NCI-H187 treated with DMSO at 0.1 percent for 48 hours (cell line): ENCODE measurements at places on chromosomes 1 and 21.

GRCh38 chr1:240100371-240100934 is 8.8 kb downstream of the FMN2 start:
- no peak for DNase-seq

GRCh38 chr1:145994391-145995120 is 1.8 kb downstream of the TXNIP start:
- no peak for DNase-seq

- no peak for DNase-seq
Observed at GRCh38 chr1:186152227-186152619, 222.8 kb downstream of the TPR start.

- no peak for DNase-seq
Observed at GRCh38 chr21:42308161-42308913, 6.9 kb downstream of the TFF3 start.

- DNase-seq, result no peak
Observed at GRCh38 chr1:39539252-39539790, 37.3 kb downstream of the PABPC4 start.

DNA sequence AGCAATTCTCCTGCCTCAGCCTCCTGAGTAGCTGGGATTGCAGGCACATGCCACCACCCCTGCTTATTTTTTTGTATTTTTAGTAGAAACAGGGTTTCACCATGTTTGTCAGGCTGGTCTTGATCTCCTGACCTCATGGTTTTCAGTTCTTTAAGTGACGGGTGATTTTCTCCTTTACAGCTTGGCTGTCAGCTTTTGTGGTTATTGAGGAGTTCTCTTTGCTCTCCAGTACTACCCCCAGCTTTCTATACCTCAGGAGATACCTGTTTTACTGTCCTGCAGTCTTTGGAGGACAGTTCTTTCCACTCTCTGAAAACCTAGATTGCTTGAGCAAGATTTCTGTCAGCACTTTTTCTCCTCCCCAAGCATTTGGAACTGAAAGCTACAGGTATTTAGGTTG is 45.9 kb upstream of the EGLN1 start:
- DNase-seq, result no peak

DNA sequence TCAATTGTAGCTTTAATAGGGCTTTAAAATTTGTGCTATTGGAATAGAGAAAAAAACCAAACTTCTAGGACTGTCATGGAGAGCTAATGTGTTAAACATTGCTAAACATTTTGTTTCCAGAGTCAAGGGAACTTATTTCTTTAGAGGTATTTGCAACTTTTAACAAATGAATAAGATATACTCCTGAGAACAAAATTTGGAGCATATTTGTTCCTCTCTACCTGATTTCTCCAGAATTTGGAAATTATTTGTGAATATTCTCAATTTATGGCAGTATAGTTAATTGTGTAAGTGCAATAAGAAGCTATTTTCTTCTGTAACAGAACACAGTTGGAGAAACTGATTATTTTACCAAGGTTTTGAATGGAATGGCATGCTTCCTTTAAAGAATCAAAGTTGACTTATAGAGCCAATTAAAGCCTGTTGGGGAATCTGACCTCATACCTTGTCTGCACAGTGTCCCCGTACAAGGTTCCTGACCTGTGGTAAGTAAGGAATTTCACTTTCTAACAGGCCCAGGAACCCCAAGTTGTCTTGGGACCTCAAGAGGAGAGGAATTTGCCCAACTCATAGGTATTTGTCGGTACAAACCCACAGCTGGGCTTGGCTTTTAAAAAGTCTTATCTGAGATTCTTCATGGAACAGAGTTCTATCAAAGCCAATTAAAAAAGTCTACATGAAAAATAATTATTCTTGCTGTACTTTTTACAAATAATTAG is 72.6 kb upstream of the CSF1 start:
- no peak for DNase-seq

- no peak for DNase-seq
Observed at GRCh38 chr1:208864366-208864965, 620.3 kb upstream of the PLXNA2 start.

DNA sequence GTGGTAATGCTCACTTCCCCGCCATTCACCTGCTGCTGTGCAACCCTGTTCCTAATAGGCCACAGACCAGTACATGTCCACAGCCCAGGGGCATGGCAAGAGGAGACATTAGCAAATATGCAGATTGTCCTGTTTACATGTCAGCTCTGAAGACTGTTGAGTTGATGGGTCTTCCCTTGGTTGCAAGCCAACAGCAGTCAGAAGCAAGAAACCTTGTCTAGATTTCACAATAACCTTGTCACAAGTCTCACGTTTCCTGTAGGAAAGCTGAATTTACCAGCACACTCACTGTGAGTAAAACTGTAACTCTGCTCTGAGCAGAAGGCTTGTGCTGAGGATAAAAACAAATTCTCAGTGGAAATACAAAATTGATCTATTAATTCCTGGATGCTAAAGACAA is 195.1 kb downstream of the HLX start:
- no peak for DNase-seq
